Left colon (tissue), 2 donors: ENCODE measurements at places on chromosomes 5 and 9.

- DNase-seq: no peak
Measured at GRCh38 chr5:52419357-52419756, 368.4 kb upstream of the ITGA1 start.

DNA sequence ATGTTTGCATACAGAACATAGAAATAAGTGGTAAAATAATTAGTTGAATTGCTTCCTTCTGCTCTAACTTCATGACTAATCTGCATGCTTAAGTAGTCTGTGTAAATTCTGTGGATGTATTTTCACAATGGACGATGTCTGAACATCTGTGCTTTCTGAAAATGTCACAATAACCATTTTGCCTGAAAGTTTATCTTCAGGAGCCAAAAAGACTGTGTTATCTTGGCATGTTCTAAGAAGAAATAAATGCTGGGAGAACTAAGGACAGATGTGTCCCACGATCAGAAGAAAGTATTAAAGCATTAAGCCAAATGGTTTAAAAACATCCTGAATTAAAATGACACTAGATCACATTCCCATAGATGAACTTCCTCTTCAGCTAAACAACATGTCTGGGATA is 397.6 kb downstream of the SPOCK1 start:
- no peak for DNase-seq

DNA sequence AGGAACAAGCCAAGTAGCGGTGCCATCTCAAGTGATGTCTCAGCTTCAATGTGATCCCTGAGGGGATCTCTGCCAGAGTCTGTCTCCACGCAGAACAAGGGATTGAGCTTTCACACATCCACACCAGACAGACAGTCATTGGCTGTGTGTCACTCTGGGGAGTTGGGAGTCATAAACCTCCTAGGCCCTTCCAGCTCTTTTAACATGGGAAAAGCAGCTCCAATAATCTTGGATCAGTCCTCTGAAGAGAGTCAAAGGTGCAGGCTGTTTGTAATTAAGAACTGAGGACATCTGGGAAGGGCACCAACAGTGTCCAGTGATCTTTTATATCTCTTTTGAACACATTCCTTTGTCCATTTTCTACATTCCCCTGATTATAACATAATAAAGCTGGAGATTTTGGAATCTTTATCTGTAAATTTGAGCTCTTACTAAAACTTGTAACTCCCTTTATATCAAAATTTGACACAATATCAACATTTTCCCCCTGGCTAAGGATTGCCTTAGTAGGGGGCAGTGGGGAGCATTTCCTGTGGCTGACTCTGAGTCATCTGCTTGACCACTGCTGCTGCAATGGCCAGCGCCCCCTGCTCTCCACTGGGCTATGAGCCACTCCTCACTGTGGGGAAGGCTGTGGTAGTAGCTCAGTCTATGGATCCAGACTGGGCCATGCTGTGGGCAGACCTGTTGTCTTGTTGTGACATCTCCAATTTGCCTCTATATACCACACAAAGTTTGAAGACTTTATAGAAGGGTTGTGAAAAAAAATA is 284.4 kb downstream of the OSTF1 start:
- DNase-seq: no peak

DNA sequence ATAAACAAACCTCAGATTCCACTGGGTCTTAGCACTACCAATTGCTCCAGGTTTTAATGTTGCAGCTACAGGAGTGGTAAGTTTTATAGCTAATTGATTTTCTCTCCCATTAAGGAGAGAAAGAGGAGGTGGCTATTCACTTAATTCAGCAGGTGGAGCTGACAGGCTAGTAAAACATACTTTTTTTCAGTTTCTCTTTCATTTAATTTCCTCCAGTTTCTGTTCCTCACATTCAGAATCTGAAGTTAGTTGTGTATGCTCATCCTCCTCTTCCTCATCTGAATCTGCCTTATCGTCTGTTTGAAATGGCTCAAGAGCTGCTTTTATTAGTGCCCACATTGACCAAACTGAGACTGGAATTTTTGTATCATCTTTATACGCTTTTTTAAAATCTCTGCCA is 98.0 kb downstream of the PLPPR1 start:
- no peak for DNase-seq
